ENCODE measurements at places on chromosomes 16 and 17. TPM values are rescaled to one million over a fixed set of nuclear protein-coding genes. Genes with fewer than 3 reads are reported as not detected.

GRCh38 chr17:1977583-1978395 is 47.3 kb downstream of the RTN4RL1 start:
- DNase-seq, result no peak

DNA sequence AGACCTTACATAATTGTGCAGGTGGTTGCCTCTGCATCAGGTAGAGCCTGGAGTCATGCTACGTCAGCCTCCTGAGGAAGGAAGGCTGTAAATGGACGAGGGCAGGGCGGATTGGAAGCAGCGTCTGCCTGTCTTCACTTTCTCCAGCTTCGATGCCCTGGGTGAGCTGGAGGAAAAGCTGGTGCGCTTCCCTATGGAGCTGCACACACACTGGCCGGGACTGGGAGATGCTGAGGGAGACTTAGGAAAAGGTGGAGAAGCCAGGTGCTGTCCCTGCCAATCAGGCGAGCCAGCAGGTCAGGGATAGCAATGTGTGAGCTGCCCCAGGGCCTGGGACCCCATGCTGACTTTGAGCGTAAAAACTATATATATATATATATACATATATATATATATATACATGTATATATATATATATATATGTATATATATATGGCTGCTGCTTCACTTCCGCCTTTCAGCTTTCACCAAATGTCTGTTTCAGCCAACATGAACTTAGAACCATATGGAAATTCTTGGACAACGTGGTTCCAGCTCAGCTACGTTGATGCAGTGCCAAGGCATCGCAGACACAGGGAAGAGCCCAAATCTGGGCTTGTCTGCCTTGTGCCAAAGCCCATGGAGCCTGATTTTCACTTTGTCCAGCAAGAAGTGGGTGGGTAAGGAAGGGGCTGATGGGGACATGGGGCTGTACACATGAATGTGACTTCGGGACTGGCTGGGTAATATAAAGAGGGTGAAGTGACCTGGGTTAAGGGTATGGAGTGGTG is 71.5 kb upstream of the NKD1 start:
- no peak for DNase-seq

DNA sequence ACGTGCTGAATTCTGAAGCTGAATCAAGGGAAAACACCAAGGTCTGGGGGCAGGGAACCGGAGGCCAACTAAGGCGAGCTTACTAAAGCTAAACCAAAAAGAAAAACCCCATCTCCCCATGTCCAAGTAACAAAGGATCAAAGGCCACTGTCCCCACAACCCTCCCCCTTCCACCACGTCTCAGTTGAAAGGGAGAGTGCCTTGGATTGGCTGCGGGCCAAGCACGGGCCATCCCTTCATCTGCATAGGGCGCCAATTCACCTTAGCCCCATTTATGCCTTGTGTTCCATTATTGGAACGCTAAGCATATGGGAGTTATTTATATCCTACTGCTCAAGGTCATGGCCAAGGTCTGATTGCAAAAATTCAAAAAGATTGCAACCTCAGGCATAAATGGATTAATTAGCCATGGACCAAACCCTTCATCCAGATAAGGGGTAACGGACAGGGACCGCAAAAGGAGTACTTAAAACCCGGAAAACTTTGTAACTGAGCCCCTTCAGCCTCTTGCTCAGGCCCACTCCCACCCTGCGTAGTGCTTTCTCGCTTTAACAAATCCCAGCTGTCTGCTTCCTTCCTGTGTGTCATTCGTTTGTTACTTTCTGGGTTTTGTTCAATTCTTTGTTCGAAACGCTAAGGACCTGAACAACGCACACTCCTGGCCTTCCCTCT is 740 bp upstream of the ATP6V0D1 start:
- DNase-seq, result no peak

DNA sequence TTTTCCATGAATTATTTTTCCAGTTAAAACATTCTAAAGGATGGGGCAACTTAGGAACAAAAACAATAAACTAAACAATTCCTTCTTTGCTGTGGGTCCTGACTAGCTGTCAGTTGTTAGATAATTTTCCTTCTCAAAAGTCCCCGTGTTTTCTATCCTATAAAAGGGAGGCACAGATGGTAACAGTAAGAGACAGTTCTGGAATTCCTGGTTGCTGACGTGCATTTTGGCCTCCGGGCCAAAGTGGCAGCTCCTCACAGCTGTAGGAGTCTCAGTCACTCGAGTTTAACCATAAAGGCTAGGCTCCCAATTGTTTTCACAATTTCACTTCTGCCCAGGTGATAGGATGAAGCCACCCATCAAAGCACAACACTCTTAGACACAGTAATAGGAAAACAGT is 77.0 kb upstream of the ZNF423 start:
- no peak for DNase-seq

DNA sequence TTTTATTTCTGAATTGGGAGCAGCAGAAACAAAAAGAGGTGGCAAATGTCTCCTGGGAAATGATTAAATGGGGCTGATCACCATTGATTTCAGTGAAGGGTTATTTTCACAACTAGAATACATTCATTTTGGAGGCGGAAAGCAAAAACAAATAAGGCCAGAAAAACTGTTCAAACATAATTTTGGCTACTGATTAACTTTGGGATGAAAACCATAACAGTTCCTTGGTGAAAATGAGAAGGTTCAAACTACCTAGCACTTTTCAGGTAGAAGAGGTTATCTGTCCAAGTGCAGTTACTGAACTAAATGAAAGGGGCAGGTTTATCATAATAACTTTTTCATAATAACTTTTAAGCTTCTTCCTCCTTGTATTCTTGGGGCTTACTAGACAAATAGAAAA is 718.5 kb downstream of the CDH11 start:
- DNase-seq, result no peak

DNA sequence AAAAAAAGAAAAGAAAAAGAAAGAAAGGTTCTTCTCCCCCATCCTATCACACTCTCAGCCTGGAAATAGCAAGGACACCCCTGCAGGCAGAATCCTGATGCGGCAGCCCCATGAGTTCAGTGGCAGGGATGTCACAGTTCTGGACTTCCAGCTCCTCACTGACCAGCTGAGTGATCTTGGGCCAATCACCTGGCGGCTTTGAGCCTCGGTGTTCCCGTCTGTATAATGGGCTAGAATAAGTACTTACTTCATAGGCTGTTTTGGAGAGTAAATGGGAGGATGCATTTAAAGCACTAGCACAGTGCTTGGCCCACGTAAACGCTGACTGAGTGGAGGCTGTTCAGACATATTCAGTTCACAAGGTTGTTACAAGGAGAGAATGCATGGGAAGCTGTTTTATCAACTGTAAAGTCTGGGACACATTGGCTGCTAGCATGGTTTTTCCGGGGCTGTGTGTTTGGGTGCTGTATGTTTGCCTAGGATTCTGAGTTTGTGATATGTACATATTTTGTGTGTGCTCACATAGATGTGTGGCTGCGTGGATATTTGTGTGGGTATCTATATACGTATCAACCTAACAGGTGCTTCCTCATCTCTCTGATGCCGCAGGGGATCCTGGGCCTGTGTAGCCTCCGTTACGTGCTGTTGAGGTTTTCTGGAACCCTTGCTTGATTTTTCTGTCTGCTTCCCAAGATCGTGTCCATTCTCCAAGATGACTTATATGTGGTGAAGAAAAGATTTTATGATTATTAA is 3.4 kb downstream of the BHLHA9 start:
- peak; percentile 35 for DNase-seq

AARSD1 gene
- total RNA-seq, result 56.8 TPM

MRPS34 gene
- 244 TPM for total RNA-seq

SGSM2 gene
- 20.2 TPM for total RNA-seq

Measured in K562 (cell line).